ENCODE measurements at places on chromosomes 13 and 19.

- DNase-seq, result no peak
These were observed 20.7 kb upstream of the NWD1 start for GRCh38 chr19:16698914-16699313.

DNA sequence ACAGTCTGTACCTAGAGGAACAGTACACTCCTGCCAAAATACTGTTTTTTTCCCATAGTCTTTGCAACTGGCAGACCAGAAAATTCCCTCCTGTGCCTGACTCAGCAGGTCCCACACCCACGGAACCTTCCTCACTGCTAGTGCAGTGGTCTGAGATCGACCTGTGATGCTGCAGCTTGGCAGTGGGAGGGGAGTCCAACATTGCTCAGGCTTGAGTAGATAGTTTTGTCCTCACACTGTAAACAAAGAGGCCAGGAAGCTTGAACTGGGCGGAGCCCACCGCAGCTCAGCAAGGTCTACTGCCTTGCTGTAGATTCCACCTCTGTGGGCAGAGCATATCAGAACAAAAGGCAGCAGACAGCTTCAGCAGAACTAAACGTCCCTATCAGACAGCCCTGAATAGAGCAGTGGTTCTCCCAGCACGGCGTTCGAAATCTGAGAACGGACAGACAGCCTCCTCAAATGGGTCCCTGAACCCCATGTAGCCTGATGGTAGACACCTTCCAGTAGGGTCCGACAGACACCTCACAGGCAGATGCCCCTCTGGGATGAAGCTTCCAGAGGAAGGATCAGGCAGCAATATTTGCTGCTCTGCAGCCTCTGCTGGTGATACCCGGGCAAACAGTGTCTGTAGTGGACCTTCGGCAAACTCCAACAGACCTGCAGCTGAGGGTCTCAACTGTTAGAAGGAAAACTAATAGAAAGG is 92.7 kb downstream of the SUCLA2 start:
- peak; percentile 50 for DNase-seq

DNA sequence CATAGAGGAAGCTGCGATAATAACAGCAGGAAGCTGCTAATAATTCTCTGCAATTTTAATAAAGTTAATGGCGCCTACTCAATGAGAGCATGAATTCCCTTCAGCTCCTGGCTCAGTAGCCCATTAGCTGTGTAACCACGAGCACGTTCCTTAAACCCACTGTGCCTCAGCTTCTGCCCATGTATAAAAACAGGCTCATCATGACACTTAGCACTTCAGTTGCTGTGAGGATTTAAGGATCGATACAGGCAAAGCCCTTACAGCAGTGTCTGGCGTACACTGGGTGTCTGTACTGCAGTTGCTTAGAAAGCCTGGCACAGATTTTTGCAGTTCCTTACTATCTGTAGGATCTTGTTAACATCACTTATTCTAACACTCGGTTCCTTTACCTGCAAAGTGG is 673.4 kb upstream of the ARGLU1 start:
- DNase-seq, result no peak

DNA sequence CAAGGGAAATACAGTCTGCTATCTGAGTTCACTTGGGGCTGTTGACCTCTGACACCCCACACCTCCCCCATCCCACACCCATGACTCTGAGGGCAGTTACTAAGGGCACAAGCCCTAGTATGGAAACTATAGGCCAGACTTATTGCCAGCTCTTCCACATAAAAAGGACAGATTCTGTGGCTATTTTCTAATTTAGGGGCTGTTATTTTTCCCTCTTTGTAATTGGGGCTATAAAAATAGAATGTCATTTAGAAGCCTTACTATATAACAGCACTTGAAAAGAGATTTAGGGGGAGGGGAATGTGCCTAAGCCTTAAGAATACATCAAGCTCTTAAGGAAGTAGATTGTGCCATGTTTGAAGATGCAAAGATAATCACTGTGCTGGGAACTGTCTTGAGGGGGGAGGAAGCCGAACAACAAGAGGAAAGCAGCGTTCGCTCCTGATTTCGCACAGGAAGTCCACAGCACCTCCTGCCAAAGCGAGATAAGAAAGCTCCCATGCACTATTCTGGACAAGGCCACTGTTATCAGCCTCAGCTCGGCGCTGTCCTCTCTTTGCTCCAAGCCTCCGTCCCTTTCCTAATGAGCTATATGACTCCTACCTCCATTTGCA is 86.6 kb downstream of the FLT1 start:
- no peak for DNase-seq

DNA sequence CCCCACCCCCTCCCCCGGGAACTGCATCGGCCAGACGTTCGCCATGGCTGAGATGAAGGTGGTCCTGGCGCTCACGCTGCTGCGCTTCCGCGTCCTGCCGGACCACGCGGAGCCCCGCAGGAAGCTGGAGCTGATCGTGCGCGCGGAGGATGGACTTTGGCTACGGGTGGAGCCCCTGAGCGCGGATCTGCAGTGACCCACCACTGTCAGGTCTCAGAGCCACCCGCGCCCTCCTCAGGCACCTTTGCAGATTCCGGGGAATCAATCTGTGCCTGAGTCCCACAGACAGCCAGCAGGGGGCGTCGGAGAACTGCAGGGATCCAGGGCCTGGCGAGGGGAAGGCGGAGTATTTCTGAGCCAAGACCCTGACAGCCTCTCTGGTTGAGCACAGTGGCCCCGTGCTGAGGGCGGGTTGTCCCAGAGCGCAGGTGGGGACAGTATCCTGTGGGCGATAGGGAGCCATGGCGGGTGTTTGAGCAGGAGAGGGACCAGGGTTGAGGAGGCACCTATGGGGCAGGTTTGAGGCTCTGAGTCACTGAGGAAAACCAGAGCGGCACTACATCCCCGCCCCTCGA is 30.4 kb upstream of the CYP4F8 start:
- DNase-seq, result peak; percentile 68

All from ELR (cell line).